NCI-H187 treated with DMSO at 0.1 percent for 48 hours (cell line): ENCODE measurements at places on chromosomes 11 and 22.

- no peak for DNase-seq
Observed at GRCh38 chr11:34300026-34300925, 57.5 kb downstream of the ABTB2 start.

- DNase-seq = no peak
Observed at GRCh38 chr11:67344264-67344663, 9.1 kb downstream of the POLD4 start.

DNA sequence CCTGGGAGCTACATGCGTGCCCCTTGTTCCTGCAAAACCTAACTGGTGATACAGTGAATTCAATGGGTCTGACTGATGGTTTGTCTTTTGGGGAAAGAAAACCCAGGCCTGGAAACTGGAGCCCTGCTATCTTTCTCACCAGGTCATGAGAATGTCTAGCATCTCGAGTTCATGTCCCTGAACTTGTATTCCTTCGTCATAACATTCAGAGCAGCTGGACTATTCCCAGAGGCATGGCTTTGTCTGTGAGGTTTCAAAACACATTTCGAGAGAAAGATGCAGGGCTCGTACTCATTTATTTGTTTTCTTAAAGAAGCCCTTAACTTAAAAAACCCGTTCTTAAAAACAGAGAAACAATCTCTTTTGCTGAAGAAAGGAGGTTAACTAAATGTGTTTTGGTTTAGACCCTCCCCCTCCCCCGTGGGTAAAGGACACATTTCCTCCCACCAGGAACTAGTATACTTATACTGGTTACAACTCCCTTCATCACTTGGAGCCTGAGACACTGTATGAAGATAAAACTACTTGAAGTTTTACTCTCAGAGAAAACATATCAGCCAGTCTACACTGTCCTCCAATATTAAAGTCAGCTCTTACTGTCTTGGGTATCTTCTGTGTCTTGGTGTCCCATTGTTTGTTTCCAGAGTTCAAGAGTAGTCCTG lies 43.2 kb downstream of the ME3 start:
- DNase-seq = no peak

DNA sequence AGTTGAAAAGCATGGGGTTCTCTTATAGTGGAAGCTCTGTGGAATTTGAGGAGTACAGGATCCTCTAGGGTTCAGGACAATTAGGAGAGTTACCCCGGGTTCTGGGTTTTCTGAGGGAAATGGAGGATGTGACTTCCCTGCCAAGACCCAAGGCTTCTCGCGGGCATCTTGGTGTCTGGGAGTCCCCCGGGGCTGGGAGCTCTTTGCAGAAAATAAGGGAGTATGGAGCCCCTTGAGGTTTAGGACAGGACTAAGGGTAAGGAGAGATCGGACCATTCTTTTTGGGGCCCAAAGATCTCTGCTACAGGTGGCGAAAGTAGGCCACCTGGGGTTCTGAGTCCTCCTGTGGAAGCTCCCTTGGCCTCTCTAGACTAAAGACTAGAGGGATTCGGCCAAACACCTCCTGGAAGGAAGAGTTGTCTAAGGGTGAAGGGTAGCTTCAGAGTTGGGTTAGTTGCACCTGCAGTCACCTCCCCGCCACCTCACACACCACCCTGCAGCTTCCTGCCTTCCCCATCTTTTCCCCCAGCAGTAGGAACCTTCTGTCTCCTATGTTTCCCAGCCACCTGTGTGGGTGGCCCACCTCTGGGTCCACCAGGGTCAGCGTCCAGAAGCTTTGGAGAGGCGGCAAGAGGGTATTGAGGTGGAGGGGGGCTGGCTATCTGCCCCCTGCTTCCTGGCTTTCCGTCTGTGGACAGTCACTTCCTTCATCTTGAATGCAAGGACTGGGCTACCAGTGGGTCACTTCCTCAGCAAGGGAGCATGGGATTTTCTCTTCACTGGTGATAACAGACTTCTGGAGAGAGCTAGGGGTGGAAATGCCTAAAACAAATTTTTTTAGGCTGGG lies 908 bp downstream of the LIMK2 start:
- DNase-seq = no peak

- DNase-seq = no peak
Observed at GRCh38 chr11:76742902-76743301, 40.3 kb upstream of the TSKU start.

- no peak for DNase-seq
Observed at GRCh38 chr22:35928285-35928798, 100.3 kb downstream of the RBFOX2 start.

- DNase-seq = no peak
Observed at GRCh38 chr11:45021692-45022141, 71.0 kb upstream of the TP53I11 start.

GRCh38 chr11:130847517-130847916 lies 68.8 kb downstream of the SNX19 start:
- no peak for DNase-seq

DNA sequence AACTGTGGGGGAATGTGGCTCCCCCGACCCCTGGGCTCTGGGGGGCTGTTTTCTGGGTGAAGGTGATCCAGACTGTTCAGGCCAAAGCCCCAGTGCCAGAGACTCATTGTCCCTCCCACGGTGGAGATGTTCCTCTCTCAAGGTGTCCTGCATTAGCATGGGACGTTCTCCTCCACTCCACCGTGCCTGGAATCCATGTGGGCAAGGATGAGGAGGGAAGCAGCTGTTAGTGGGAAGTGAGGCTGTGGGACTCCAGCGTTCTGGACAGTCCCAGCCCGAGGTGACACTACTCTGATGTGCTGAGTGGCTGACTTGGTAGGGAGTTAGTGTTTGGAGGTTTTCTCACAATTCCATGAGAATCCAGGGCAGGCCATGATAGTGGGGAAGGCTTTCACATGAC lies 31.4 kb upstream of the CLDN5 start:
- DNase-seq = no peak

DNA sequence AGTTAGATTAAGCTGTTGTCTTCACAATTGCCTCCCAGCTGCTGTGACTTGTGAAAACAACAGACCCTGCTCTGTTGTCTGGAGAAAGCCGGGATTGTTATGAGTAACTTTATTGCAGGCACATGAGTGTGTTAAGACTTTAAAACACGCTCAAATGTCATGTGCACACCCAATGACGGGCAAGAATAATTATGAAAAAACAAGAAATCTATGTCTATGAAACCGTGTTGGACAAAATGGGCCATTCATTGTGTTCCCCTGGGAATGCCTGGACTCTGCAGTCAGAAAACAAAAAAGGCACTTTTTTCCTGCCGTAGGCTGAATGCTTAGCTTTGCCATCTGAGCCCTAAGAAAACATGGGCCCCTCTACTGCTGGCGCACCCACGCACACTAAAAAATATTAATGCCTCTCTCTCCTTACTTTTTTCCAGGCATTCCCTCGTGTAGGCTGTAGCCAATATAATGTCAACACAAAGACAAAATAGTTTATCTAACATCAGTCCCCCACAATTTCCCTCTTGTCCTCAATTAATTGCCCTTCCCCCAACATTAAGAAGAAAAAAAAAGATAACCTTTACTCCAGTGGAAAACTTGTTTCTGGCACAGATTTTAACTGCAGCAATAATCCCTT lies 207.9 kb downstream of the SOX6 start:
- DNase-seq = no peak

DNA sequence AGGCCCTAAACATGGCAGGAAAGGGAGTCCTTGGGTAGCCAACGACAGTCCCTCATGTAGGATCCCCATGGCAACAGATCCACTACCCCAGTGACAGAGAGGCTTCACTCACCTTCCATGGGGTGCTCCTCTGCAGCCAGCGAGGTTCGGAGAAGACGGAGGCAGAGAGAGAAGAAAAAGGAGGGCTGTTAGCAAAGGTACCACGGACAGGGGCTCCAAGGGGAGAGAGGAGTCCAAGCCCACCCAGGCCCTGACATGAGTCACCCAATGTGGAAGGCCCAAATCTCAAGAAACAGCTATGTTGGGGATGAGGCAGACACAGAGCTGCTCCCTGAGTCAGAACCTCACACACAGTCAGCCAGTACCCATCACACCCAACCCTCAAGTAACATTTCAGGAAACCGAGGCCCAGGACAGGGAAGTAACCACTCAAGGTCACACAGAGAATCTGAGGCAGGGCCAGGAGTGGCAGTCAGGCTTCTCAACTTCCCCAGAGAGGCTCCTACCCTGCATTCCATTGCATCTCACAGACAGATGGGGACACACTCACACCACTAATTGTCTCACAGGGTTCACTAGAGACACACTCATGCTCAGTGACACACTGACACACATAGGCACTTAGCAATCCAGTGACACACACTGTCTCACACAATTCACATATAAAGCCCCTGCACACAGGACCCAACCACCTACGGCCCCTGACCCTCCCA lies 25.2 kb downstream of the NRXN2 start:
- DNase-seq = no peak

- DNase-seq = no peak
Observed at GRCh38 chr11:95483339-95483738, 252.3 kb upstream of the SESN3 start.

DNA sequence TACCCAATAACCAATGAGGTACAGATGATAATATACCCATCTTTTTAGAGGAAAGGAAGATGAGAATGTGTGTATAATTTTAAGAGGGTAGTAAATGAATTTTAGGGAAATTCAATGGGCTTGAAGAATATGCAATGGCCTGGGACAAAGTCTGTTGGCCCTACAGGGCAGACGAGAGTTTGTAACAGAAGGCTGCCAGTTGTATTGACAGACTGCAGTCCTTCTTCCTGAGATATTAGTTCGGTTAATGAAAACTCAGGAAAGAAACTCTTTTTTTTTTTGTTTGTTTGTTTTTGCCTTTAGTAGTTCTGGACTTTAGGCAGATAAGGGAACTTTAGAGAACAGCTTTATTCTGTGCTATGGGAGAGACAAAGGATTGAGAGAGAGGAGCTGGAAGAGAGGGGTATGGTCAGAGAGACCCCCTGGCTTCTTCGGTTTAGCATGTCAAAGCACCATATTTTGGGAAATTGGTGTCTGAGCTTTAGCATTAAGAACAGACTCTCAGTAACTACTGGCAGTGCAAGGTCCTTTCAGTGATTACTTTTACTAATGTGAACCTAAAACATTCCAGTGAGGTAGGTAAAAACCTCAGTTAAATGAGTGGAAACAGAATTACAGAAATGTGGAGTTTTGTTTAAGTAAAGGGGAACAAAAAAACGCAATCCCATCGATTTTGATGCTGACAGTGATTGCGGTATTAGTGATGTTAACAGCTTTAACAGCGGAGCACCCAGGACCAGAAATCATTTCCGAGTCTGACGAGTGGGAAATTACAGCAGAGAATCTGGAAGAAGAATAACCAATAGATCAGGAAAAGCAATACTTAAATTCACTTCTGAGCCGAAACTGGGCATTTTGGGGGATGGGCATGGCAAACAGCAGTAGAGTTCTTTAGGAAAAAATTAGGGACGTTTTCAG lies 644 bp upstream of the NAALAD2 start:
- DNase-seq = no peak

DNA sequence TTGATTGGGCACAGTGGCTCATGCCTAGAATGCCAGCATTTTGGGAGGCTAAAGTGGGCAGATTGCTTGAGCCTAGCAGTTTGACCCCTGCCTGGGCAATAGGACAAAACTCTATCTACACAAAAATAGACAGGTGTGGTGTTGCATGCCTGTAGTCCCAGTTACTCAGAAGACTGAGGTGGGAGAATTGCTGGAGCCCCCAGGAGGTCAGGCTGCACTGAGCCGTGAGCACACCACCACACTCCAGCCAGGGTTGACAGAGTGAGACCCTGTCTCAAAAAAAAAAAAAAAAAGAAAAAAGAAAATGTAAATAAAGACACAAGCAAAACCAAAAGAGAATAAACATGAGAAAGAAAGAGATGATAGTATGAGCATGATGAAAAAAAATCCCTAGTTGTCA lies 802.4 kb upstream of the ANO3 start:
- DNase-seq = no peak

DNA sequence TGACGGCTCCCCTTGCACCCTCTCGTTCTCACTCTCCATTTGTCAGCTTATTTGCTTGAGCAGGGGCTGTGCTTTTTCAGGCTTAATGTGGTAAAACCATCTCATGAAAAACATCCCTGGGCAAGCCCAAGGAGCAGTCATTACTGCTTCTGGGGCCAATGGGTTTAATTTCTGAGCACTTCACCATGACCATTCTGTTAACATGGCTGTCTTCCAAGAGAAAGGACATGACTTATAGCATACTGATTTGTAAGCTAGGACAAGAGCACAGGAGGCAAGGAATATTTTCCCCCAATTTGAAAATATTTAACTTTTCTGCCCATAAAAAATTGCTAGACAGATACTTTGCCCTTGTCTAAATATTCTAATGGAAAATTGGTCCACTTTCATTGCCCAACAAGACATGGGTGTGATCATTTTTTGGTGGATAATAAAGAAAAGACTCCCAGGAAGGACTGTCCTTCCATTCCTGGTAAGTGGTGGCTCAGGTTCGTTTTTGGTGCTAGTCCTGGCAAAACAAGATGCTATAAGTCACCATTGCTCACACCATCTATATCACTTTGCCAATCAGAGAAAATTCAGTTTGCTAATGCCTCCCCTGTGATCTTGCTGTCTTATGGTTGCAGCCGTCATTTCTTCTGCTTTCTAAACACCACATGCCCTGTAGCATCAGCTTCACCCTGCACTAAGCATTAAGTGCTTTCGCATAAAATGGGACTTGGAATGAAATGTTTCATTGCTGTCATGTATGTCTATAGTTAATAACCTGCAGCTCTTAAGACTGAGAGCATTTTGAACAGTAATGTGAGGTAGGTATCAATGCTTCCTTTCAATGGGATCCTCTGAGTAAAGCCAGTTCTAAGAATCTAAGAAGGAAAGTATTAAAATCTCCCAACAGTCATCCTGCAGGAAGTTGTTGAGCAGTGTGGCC lies 108.5 kb downstream of the DBX1 start:
- DNase-seq = no peak

GRCh38 chr22:34111210-34111824 lies 191.0 kb upstream of the LARGE1 start:
- DNase-seq = no peak

DNA sequence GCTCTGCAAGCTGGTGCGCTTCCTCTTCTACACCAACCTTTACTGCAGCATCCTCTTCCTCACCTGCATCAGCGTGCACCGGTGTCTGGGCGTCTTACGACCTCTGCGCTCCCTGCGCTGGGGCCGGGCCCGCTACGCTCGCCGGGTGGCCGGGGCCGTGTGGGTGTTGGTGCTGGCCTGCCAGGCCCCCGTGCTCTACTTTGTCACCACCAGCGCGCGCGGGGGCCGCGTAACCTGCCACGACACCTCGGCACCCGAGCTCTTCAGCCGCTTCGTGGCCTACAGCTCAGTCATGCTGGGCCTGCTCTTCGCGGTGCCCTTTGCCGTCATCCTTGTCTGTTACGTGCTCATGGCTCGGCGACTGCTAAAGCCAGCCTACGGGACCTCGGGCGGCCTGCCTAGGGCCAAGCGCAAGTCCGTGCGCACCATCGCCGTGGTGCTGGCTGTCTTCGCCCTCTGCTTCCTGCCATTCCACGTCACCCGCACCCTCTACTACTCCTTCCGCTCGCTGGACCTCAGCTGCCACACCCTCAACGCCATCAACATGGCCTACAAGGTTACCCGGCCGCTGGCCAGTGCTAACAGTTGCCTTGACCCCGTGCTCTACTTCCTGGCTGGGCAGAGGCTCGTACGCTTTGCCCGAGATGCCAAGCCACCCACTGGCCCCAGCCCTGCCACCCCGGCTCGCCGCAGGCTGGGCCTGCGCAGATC lies 16.5 kb downstream of the P2RY2 start:
- DNase-seq = no peak
